ENCODE measurements at places on chromosomes 16 and 17. TPM values are rescaled to one million over a fixed set of nuclear protein-coding genes. Genes with fewer than 3 reads are reported as not detected.

The SMURF2 gene
- total RNA-seq, result 41.2 TPM

The CLEC10A gene
- total RNA-seq, result not detected

GRCh38 chr16:9039210-9039609 is 52.2 kb upstream of the HAPSTR1 start:
- H3K36me3 ChIP-seq, result no peaks in the 10 kb centered on the region
- H3K4me1 ChIP-seq, result no peaks in the 10 kb centered on the region
- no peak overlapping the region for H3K27ac ChIP-seq
- H3K4me3 ChIP-seq, result no peak overlapping the region
- H3K27me3 ChIP-seq, result no peaks in the 10 kb centered on the region

GRCh38 chr16:48321317-48322036 is 63.7 kb downstream of the SIAH1 start:
- H3K4me3 ChIP-seq, result no peak overlapping the region
- H3K27ac ChIP-seq, result no peak overlapping the region
- H3K27me3 ChIP-seq, result no peaks in the 10 kb centered on the region
- H3K4me1 ChIP-seq, result no peaks in the 10 kb centered on the region

GRCh38 chr17:79788989-79789942 is 7.6 kb downstream of the CBX8 start:
- no peak for DNase-seq
- peak overlapping the region; percentile 49 for H3K4me3 ChIP-seq
- peaks cover 5% of the 10 kb centered on the region for H3K36me3 ChIP-seq
- H3K4me1 ChIP-seq, result peaks cover 27% of the 10 kb centered on the region

The KRT32 gene
- total RNA-seq, result not detected

The CLEC3A gene
- total RNA-seq, result not detected

DNA sequence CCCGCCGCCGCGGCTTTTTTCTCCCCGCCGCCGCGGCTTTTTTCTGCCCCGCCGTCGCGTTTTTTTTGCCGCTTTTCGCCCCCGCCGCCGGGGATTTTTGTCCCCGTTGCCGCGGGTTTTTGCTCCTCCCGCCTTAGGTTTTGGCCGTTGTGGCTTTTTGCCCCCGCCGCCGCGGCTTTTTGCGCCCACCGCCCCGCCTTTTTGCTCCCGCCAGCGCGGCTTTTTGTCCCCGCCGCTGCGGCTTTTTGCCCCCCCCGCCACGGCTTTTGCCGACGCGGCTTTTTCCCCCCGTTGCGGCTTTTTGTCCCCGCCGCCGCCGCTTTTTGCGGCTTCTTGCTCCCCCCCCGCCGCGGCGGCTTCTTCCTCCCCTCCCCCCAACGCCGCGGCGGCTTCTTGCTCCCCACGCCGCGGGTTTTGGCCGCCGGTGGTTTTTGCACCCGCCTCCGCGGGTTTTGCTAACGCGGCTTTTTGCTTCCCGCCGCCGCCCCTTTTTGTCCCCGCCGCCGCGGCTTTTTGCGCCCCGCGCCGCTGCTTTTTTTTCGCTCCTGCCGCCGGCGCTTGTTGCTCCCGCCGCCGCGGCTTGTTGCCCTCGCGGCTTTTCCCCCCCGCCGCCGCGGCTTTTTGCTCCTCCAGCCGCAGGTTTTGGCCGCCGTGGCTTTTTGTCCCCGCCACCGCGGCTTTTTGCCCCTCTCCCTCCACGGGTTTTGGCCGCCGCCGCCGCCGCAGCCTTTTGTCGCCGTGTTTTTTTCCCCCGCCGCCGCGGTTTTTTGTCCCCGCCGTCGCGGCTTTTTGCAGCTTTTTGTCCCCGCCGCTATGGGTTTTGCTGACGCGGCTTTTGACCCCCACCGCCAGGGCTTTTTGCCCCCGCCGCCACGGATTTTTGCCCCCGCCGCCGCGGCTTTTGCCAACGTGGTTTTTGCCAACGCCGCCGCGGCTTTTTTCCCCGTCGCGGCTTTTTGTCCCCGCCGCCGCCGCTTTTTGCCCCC is 150.3 kb downstream of the KCNJ18 start:
- no peaks in the 10 kb centered on the region for H3K4me1 ChIP-seq
- H3K27me3 ChIP-seq, result no peaks in the 10 kb centered on the region
- peaks cover 5% of the 10 kb centered on the region for H3K36me3 ChIP-seq
- H3K27ac ChIP-seq, result no peak overlapping the region
- no peak for DNase-seq
- H3K4me3 ChIP-seq, result no peak overlapping the region

DNA sequence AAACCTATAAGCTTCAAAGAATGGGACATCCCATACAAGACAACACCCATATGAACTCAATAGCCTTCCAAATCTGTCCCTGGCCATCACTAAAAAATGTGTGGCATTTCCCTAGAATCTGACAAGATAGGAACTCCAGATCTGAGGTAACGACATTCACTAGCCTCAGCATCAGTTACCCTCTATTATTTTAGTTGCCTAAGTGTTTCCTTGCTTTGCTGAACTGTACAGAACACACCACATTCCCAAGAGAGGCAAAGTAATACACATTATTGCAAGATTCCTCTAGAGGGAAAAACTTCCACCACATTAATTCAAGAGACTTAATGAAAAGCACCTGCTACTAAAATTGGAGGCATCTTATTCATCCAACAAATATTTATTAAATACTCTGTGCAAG is 5.0 kb downstream of the LSM12 start:
- peaks cover 27% of the 10 kb centered on the region for H3K36me3 ChIP-seq
- no peak overlapping the region for H3K27ac ChIP-seq
- H3K27me3 ChIP-seq, result no peaks in the 10 kb centered on the region
- no peak for DNase-seq
- no peak overlapping the region for H3K4me3 ChIP-seq
- H3K4me1 ChIP-seq, result peaks cover 19% of the 10 kb centered on the region

GRCh38 chr17:79216391-79216790 is 141.8 kb downstream of the ENGASE start:
- no peaks in the 10 kb centered on the region for H3K36me3 ChIP-seq
- no peak overlapping the region for H3K27ac ChIP-seq
- H3K4me3 ChIP-seq, result no peak overlapping the region
- peaks cover 11% of the 10 kb centered on the region for H3K4me1 ChIP-seq
- DNase-seq, result no peak

The MT1F gene
- 0.66 TPM for total RNA-seq

- H3K27me3 ChIP-seq, result peaks cover 17% of the 10 kb centered on the region
- peak; percentile 40 for DNase-seq
- no peaks in the 10 kb centered on the region for H3K36me3 ChIP-seq
- no peaks in the 10 kb centered on the region for H3K4me1 ChIP-seq
Measured at GRCh38 chr16:7268182-7268581, 64.5 kb upstream of the RBFOX1 start.

The AOC3 gene
- total RNA-seq, result 2.3 TPM

DNA sequence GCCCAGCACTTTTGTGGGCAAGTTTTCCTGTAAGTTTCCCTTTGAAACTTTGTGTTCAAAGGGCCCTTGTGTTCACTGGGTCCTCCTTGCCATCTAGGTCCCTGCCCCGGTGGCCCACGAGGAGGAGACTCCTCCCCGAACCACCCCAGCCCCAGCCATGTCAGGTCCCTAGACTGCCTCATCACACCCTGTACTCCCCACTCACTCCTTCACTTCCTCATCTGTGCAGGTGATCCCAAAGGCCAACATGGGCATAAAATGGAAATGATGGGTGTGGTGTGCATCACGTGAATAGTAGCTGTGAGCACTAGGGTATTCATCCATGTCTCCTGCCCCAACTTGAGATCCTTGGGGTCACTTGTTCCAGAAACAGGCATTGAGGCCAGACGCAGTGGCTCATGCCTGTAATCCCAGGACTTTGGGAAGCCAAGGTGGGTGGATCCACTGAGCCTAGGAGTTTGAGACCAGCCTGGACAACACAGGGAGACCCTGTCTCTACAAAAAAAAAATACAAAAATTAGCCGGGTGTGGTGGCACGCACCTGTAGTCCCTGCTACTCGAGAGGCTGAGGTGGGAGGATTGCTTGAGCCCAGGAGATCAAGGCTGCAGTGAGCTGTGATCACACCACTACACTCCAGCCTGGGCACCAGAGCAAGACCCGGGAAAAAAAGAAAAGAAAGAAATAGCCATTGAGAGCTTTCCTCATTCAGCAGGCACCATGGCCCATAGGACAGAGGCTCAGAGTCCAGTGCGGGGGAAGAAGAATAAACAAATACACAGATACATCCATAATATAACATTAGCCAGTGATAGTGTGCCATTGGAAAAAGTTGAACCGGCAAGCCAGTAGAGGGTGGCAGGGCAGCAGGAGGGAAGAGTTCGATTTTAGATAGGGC is 74.5 kb downstream of the KATNIP start:
- no peak for DNase-seq
- H3K4me1 ChIP-seq, result peaks cover 71% of the 10 kb centered on the region
- H3K27ac ChIP-seq, result peak overlapping the region; percentile 62
- peaks cover 3% of the 10 kb centered on the region for H3K36me3 ChIP-seq
- H3K4me3 ChIP-seq, result no peak overlapping the region

DNA sequence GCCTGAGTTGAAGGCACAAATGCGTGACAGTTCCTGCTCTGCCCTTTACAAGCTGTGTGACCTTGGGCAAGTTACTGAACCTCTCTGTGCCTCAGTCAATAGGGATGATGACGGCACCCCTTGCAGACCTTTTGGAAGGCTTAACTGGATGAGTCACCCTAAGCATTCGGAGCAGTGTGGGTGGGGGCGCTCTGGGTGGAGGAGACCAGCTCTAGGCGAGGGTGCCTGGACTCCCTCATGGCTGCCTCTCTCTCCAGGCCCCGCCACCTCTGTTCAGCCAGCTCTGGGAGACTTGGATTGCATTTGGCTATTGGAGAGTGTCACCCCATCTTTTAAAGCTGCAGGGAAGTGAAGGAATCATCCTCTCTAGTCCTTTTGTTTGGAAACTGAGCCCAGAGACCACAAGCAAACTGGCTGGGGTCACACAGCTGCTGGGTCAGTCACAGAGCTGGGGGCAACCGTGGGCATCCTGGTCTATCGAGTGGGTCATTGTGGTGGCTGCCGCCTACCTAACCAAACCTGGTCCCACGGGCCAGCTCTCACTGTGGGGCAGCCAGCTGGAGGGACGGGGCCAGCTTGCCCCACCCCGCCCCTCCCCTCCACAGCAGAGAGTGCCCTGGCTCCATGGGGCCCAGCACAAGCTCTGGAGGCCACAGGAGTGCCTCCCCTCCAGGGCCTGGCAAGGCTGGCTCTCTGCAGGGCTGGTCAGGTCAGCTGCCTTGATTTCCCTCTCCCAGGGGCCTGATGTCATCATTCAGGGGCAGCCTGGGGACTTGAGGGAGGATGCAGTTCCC is 20.2 kb upstream of the GSE1 start:
- no peak for DNase-seq
- no peak overlapping the region for H3K4me3 ChIP-seq
- peaks cover 7% of the 10 kb centered on the region for H3K36me3 ChIP-seq
- H3K27ac ChIP-seq, result peak overlapping the region; percentile 26
- H3K27me3 ChIP-seq, result no peaks in the 10 kb centered on the region

- no peak for DNase-seq
- H3K4me1 ChIP-seq, result peaks cover 28% of the 10 kb centered on the region
- H3K27me3 ChIP-seq, result peaks cover 2% of the 10 kb centered on the region
- no peak overlapping the region for H3K27ac ChIP-seq
- H3K4me3 ChIP-seq, result no peak overlapping the region
Measured at GRCh38 chr16:54144572-54144947, 142.0 kb downstream of the IRX3 start.

DNA sequence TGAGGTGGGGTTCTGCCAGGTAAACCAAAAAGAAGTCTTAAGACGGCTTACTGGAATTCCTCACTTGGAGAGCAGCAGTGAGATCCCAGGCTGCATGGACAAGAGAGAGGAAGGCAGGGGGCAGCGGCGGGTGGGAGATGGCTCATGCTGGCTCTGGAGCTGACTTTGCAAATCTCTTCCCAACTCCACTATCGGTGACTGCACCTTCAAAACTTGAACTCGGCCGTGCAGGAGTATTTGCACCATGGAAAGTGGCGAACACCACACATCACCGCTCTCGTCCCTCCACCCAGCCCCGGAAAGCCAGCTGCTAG is 16.7 kb downstream of the CA5A start:
- H3K27me3 ChIP-seq, result no peaks in the 10 kb centered on the region
- no peak for DNase-seq
- no peaks in the 10 kb centered on the region for H3K36me3 ChIP-seq
- H3K4me3 ChIP-seq, result no peak overlapping the region
- peaks cover 11% of the 10 kb centered on the region for H3K4me1 ChIP-seq

The APOBR gene
- total RNA-seq, result 0.09 TPM

DNA sequence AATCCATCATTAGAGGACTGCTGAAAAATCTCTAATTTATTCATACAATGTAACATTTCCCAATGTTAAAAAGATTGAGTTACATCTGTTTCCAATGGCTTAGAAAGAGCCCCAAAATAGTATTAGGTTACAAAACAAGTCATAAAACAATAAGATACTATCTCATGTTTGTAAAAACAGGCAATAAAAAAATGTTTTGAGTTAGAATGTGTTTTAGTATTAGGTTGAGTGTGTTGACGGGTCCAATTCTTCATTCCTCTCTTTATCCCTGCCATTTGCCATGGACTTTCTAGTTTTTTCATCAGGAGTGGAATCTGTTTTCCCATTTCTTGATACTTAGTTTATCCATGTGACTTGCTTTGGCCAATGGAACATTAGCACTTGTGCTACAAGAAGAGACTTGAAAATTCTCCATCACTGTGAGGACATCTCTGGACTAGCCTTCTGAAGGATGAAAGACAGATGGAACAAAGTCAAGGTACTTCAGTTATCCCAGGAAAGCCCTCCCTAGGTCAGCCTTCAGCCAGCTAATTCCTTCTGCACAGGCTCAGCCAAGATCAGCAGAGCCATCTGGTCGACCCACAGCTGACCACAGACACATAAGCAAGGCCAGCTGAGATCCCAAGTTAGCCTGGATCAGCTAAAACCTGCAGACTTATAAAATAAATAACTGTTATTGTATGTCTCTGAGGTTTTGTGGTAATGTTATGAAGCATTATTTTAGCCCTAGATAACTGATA is 83.3 kb downstream of the HS3ST3A1 start:
- peaks cover 4% of the 10 kb centered on the region for H3K36me3 ChIP-seq
- no peak overlapping the region for H3K27ac ChIP-seq
- H3K4me1 ChIP-seq, result peaks cover 2% of the 10 kb centered on the region
- no peaks in the 10 kb centered on the region for H3K27me3 ChIP-seq
- H3K4me3 ChIP-seq, result no peak overlapping the region
- DNase-seq, result no peak

DNA sequence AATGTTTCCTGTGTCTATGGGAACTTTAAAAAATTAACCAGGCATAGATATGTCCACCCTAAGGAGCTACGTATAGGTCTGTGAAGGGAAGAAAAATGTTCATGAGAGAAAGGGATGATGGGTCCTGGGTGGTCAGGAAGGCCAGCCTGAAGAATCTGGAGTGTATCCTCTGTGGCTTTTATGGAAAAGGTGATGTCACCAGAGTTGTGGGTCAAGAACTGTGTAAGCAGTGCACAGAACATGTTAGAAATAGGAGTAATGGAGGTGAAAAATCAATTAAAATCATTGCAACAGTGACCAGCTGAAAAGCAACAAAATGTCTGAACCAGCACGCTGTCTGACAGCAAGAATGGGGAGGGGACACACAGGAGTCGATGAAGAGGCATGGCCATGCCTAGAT is 68.5 kb downstream of the USP31 start:
- H3K4me1 ChIP-seq, result peaks cover 5% of the 10 kb centered on the region
- H3K36me3 ChIP-seq, result peaks cover 23% of the 10 kb centered on the region
- no peak overlapping the region for H3K27ac ChIP-seq
- no peak for DNase-seq
- H3K27me3 ChIP-seq, result no peaks in the 10 kb centered on the region

The OR1A1 gene
- total RNA-seq, result not detected

Measured in mesothelial cell of epicardium (in vitro differentiated cells).